ENCODE measurements at places on chromosomes 1 and 21.

GRCh38 chr1:8137481-8138244 lies 111.6 kb upstream of the ERRFI1 start:
- no peak for DNase-seq

DNA sequence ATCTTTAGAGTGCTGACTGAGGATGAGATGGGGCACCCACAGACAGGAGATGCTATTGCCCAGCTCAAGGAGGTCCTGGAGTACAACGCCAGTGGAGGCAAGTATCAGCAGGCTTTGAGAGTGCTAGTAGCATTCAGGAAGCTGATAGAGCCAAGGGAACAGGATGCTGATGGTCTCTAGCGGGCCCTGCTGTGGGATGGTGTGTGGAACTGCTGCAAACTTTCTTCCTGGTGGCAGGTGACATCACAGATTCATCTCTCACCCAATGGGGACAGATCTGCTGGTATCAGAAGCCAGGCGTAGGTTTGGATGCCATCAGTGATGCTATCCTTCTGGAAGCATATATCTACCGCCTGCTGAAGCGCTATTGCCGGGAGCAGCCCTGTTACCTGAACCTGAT lies 609.8 kb upstream of the NCAM2 start:
- DNase-seq = no peak

DNA sequence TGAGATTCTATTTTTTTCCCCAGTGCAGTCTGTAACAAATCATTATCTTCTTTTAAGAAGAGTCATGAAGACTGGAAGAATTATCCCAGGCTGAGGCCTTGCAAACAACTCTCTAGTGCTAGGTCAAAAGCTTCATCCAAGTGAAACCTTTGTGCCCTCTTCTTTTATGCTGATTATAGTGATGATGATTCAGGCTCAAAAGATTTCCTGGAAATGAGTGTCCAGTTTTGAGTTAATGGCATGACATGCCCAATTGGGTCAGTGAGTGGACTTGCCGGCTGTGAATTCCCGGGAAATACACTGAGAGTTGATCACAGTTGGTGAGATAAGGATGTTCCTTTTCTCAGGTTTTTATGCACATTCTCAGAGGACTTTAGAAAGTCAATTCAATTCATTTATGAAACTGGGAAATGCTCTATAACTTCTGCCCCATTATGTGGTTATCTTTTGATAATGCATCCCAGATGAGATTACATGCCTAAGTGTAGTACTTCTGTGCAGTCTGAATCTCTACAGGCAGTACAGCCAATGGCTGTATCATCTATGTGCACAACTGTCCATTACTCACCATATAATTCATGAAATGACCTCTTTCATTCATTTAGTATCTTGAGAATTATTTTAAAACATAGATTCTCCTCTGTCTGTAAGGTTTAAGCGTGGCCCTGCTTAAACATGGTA lies 66.2 kb downstream of the S1PR1 start:
- DNase-seq = no peak

- no peak for DNase-seq
These were observed 110.9 kb downstream of the KCNJ15 start for GRCh38 chr21:38367646-38368045.

- no peak for DNase-seq
These were observed 20.9 kb upstream of the DR1 start for GRCh38 chr1:93324486-93325464.

DNA sequence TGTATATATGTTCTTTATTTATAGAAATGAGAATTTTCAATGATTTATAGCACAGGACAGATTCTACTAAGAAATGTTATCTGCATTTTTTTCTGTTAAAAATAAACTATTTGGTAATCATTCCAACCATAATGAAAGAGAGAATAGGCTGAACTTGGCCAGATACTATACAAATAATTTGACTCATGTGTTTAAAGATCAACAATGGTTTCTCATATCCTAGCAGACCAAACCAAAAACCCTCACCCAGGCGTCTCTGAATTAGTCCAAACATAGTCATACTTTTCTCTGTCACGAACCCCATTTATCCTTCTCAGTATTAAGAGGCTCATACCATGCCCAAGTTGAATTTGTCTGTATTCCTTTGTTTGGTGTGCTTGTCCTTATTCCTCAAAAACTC lies 40.3 kb downstream of the RPE65 start:
- no peak for DNase-seq

- peak; percentile 96 for DNase-seq
These were observed 109.6 kb downstream of the SLC45A1 start for GRCh38 chr1:8427493-8427892.

- no peak for DNase-seq
These were observed 140.6 kb downstream of the RERE start for GRCh38 chr1:8676813-8677212.

DNA sequence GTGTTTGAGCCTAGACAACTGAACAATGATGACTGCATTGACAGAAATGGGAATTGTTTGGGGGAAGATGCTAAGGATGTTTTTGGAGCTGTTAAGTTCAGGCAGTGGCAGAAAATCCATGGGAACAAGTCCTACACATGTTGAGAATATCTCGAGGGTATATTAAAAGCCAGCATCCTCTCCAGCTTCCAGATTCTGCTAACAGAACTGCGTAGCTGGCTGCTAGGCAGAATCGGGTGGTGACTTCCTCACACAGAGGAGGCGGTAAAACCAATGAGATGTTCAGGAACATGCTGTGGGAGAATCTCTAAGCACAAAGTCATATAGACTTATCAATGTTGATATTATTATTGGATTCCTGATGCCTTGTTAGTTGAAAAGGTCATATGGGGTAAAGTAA lies 14.8 kb downstream of the FAM163A start:
- no peak for DNase-seq

DNA sequence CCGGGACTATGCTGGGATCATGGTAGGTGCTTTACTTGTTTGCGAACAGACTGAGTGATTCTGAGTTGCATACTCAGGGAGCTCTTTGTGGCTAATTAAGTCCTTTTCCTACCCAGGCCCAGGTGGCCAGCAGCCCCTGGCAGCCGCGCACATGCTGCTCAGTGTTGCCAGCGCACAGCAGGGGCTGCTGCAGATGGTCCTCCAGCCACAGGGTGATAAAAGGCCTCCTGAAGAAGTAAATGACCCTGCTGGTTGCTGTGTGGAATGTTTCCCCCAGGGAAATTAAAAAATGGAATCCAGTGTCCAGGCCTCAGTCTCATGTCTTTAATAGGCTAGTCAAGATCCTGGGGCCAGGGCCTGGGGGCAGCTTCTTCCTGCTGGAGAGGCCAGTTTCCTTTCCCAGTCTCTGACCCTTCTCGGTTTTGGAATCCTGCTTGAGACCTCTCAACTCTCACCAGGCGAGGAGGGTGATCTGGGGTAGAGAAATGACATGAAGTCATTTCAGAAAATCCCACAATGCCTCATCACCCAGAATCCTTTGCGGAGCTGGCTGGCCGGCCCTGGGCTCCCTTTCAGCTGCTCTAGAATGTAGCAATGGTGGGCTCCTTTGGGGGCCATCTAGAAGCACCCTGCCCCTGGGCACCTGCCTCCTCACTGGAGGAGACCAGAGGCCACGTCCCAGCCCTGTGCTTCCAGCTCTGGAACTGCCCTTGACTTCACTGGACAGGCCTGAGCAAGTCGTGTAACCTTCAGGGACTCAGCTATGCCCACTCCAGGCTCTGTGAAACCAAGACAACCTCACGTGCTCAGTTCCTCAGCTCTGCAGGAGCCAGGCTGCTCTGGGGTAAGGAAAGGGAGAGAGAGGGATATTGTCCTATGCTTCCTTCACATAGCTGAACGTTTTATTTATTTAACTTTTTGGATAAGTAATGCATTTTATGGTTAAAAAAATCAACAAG lies 131.4 kb downstream of the MRPS6 start:
- DNase-seq = no peak

GRCh38 chr1:63403386-63403785 lies 36.0 kb downstream of the ALG6 start:
- DNase-seq = peak; percentile 3

GRCh38 chr1:231983588-231984193 lies 357.1 kb downstream of the DISC1 start:
- no peak for DNase-seq

- DNase-seq = peak; percentile 88
These were observed 12.2 kb downstream of the ADAMTSL4 start for GRCh38 chr1:150561254-150561973.

- DNase-seq = no peak
These were observed 5.1 kb downstream of the LAMB3 start for GRCh38 chr1:209647156-209647555.

DNA sequence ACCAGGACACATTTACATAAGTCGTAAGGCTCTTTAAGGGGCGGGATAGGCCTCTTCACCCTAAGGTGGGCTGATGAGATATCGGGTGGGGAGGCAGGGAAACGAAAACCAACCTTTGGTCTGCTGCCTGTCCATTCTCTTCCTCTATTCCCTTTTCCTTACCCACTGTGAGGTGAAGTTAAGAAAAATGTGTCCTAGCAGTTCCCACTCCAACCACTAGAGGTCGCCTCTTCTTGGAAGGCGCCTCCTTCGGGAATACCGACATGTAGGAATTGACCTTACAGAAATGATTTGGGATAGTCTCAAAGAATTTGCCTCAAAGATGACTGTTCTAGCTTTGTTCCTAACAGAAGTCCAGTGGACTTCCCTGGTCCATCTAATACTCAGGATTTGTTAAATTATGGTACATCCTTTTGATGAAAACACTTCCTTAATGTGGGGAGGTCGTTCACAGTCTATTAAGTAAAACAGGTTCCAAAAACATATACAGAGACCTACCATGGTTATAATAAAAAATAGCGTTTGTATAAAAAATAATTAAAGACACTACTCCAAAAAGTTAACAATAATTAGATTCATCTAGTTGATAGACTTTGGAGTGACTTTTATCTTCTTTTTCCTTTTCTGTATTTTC lies 14.1 kb downstream of the AZIN2 start:
- no peak for DNase-seq

GRCh38 chr1:182198006-182198605 lies 136.6 kb upstream of the ZNF648 start:
- no peak for DNase-seq

- DNase-seq = no peak
These were observed 114.4 kb downstream of the PIK3R3 start for GRCh38 chr1:46017876-46018503.

Data from CMK (cell line).